Effector CD4-positive, alpha-beta T cell (primary cell): ENCODE measurements at places on chromosomes 13 and 19.

DNA sequence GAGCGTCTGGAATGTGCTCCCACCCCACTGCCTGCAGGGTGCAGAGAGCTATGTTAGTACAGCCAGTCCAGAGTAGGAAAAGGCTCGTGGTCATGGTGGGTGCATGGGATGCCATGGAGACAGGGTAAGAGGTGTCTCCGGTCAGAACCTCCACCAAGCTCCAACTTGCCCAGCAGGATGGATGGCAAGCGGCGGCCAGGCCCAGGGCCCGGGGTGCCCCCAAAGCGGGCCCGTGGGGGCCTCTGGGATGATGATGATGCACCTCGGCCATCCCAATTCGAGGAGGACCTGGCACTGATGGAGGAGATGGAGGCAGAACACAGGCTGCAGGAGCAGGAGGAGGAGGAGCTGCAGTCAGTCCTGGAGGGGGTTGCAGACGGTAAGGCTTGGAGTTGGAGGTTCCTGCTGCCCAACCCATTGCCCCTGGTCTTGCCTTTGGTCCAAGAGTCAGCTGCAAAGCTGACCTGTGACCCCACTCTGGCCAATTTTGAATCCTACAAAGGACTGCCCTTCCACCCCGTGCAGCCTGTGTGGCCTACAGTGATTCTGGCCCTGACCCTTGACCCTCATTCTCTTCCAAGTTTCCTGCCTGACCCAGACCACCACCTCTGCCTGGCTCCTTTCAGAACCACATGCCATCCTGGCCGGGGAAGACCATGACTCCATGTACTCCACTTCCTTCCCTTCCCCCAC, 14.7 kb downstream of the POLD1 start:
- no peak for DNase-seq

DNA sequence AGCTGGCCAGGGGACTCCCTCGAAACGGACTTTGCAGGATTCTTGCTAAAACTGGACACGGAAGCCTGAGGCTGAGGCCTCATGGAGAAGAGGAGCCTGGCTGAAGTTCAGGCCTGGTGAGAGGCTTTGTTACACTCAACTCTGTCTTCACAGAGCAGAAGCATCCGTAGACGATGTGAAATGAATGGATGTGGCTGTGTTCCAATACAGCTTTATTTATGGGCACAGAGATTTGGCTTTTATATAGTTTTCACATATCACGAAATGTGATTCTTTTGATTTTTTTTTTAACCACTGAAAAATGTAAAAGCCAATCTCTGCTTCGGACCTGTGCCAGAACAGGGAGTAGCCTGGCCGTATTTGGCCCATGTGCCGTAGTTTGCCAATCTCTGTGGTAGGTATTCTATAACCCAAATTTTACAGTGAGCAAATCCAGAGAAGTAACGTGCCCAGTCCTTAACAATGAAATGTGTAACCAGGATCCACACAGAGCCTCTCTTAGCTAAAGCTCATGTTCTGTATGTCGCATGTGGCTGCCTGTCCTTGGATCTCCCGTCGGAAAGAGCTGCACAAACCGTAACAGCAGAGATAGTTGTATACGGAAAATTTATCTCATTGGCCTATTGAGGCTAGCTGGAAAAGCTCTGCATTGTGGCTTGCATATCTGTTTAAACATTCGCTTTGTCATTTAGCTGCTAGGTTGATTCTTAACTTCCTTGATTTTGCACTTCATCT, 171.6 kb upstream of the RNF113B start:
- DNase-seq = no peak

- DNase-seq = no peak
Observed at GRCh38 chr13:93527748-93528297, 301.2 kb downstream of the GPC6 start.

DNA sequence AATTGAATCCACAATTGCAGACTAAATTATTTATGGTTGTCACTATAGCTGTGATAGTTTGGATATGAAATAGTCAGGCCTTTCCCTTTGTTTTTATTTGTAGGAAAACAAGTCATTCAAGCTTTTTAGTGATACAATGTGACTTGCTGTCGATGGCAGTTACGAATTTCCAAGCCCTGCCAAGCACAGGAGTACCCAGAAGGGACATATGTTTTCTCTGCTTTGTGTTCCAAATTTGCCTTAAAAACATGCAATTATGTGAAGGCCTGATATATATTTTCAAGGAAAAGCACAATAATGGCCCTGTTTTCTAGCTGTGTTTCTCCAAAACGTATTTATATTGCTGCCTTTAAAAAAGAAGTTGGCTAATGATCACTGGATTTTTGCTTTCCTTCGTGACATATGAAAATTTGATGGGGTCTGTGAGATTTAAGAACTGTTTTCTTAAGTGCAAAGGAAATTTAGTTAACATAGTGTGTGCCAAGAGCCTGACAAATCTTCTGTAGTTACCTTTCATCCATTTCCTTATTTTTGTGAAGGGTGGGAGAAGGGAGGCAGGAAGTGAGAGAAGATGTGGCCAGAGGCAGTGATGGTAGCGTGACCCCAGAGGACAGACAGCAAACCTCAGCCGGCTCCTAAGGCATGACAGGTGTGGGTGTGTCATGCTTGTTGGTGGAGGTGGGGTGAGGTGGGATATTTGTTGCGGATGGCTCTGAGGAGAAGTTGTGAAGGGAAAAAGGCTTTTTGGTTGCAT, 79.6 kb downstream of the TEX26 start:
- no peak for DNase-seq

GRCh38 chr19:45514376-45515051, 7.2 kb downstream of the VASP start:
- DNase-seq = no peak

DNA sequence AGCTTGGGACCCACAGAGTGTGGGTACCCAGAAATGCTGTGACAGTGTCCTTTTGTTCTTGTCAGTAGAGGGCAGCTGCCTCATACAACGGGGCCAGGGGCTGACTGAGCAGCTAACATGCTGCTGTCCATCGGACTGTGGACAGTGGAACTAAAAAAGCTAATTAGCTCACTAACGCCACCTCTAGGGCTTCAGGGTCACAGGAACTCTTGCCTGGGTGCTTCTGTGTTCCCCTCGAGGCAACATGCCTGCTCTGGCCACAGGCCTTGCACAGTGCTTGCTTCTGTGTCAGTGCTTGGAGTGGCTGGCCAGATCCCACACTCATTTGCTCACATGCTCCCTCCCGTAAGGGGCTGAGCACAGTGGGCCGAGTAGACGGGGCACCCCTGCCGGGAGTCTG, 377.0 kb downstream of the OLFM4 start:
- no peak for DNase-seq

GRCh38 chr13:106034201-106034600, 501.3 kb downstream of the EFNB2 start:
- no peak for DNase-seq

- DNase-seq = no peak
Observed at GRCh38 chr19:51157265-51157664, 15.2 kb downstream of the SIGLEC7 start.

DNA sequence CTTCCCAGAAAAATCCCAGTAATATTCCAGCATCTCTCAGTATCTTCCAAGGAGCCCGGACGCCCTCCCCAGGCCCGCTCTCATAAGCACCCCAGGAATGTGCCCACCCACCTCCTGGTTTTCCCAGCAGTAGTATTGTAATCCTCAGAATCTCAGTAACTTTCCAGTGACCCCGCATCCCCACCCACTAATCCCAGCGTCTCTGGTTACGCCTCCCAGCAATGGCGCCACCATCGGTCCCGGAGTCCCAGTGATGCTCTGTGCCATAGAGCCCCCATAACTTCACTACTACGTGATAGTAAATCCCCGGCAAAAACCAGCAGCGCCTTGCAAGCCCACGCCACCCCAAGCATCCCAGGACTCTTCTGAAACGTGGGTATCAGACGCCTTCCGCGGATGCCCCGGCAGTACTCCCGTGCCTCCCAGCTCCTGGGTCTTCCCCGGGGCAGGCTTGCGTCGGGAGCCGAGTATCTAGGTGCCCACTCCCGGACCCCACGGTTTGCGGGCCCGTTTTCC, 928 bp upstream of the PNPLA6 start:
- DNase-seq = peak; percentile 21
